Thoracic aorta endothelial cell (primary cell): ENCODE measurements at places on chromosomes 13 and 19. TPM values are rescaled to one million over a fixed set of nuclear protein-coding genes. Genes with fewer than 3 reads are reported as not detected.

Gene ZNF709
- 2.8 and 2.9 TPM in 2 replicates for total RNA-seq

Gene RASA3
- total RNA-seq: 45.3 and 47.6 TPM in 2 replicates

Gene TFDP1
- total RNA-seq: 146 and 179 TPM in 2 replicates

Gene ZNF681
- total RNA-seq: 1.1 TPM in 2 replicates

Gene HS6ST3
- 2.4 and 2.5 TPM in 2 replicates for total RNA-seq

Gene FAM216B
- total RNA-seq: not detected in 2 replicates

Gene KLK15
- 0.13 TPM in 1 of 2 replicates, not detected in the other for total RNA-seq
